Stimulated activated CD8-positive, alpha-beta memory T cell treated with anti-CD3 and anti-CD28 coated beads, Interleukin-15, amount 100 ng/mL, for 4 hours (primary cell): ENCODE measurements at places on chromosomes 6 and 20.

DNA sequence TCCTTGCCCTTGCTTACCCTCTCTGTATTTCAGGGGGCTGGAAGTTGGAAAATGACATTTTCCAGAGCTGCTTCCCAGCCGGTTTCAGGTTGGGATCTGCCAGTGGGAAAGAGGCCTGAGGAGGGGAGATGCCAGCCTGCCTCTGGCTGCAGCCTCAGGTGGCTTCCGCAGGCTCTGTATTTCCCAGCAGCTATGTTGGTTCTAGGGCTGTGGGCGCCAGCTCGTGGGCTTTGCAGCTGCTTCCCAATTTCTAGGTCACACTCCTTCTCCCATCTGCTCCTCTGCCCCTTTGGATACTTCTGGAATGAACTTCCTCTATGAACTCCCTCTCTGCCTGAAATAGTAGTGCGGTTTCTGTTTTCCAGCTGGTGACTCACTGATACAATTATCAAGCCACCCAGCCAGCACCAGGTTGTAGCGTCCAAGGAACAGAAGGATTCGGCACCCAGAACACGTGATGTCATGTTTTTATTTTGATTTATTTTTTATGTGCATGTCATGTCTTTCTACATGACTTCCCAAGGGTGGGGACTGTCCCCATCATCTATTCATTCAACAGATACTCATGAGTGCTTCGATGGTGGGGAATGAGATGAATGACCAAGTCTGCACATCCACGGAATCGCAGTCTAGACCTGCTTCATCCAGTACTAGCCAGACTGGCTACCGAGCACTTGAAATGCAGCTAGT is 38.0 kb downstream of the TGM2 start:
- no peak for DNase-seq

GRCh38 chr6:161374971-161375873 is 101.4 kb upstream of the AGPAT4 start:
- no peak for DNase-seq

DNA sequence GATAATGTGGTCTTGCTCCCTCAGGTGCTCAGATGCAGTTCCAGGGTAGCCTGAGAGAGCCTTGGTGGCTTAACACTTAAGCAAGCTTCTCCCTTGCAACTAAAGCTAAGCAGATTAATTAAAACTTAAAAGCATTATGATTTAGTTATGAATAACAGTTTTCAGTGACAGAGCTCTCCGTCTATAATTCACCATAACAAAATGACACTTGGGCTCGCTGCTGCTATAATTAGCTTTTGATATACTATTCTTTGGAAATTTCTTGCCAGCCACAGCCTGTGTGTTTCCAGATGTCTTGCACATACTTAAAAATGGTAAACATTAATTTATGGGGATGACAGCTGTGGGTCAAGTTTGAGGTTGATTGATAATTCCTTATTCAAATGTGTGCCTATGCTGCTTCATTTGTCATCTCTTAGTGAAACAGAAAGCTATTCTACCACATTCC is 380.5 kb downstream of the TFAP2B start:
- no peak for DNase-seq

DNA sequence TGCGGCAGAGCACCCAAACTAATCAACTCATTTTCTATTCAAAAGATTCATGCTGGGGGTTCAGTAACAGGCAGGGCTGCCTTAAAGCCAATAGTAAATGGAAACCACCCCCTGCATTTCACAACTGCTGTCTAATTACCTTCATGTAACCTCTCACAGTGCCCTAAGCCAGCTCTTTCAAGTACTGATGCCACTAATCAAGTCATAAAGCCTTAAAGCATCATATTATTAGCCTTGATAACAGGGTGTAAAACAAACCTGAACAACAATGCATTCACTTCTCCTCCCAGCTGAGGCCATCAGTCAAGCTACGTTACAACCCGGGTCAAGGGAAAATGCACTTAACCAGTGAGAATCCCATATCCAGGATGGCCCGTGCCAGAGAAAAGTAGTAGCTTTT is 33.0 kb downstream of the TRERF1 start:
- DNase-seq: no peak

DNA sequence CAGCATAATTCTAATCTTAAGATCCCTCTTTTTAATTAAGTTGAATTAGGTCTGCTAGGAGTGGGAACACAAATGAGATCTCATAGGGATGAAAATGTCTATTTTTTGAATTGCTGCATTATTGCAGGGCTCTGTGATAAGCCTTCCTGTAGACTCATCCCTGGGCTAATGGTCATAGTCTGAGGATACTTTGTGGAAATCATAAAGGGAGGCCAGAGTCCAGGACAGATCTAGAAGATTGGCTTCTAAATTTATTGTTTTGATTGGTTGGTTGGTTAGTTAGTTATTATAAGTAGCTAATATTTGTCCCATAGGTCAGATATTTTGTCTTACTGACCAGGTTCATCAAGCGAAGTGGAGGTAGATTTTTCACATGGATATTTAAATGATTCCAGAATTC is 142.3 kb downstream of the AKAP7 start:
- no peak for DNase-seq

DNA sequence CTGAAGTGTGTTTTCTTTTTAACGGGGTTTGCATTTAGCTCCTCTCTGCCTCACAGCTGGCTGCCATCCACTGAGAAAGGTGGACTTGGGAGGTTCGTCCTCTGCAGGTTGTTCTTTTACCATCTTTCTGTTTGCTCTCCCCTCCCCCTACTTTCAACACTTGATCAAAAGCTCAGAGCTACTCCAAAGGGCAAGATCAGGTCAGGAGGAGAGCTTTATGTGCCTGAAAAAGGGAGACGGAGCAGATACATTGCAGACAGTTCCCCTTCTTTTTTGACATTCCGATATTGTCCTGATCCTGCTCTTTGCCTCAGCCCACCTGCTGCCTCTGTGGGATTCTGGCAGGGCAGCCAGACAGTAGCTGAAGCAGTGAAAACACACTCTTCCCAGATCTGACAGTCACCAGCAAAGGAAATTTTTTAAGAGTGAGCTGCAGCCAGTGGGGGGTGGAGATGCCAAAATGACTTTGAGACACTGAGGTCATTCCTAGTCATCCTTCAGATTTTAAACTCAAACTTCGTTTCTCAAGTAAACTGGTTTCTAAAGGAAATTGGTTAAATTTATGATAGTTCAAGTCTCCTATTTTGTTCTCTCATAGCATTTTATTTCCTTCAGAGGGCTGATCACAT is 26.5 kb downstream of the SMLR1 start:
- DNase-seq: no peak

GRCh38 chr20:62856931-62857619 is 4.5 kb downstream of the TCFL5 start:
- no peak for DNase-seq

DNA sequence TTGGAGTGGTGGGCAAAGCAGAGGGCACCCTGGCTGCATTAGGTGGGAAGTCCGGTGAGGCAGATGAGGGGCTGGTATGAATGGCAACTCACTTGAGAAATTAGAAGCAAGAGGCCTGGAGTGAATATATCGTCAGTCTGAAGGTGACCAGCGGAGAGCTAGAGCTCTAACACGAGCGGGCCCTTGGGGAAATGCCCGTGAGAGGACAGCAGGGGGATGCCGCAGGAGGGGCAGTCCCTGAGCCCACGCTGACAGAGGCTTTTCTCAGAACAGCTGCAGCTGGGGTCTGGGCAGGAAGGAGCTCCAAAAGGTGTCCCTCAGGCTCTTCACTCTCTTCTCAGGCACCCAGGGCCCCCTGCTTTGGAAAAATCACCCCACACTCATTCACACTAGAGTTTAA is 32.0 kb upstream of the CD93 start:
- DNase-seq: no peak

- DNase-seq: no peak
These were observed 4.6 kb downstream of the TGM3 start for GRCh38 chr20:2300420-2300819.

DNA sequence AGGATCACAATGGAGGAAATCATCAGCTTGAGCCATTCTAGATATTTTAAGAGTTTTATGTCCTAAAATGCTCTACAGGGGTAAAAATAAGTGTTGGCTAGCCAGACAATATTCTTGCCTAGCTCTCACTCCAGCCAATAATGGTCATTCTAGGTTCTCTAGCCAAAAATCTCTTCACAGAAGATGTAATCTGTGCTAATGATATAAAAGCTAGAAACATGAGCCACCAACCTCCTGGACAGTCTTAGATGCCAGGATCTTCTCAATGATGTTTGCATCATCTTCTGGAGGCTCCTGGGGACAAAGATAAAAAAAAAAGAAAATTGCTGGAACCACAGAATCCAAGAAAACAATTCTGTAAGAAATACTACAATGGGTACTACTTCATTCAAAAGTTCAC is 119.1 kb downstream of the CHD6 start:
- DNase-seq: no peak

DNA sequence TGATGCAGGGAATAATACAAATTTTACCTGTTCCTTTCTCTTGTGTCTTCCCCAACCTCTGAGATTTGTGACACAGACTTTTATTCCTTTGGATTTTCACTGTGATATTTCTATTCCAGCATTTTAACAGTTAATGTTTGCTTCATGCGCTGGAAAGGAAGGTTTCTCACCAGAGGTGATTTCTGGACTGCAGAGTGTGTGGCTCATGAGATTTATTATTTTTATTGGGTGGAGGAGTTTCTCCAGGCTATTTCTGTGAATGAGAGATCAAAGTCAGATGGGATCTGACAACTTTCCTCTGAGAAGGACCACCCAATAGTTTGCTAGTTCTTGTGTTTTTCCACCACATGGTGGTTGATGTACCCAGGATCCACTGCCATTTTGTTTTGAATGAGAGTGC is 377.5 kb downstream of the CDKAL1 start:
- DNase-seq: no peak

GRCh38 chr6:1963596-1963995 is 281.8 kb downstream of the GMDS start:
- DNase-seq: no peak

- no peak for DNase-seq
These were observed 67.2 kb upstream of the TNFRSF21 start for GRCh38 chr6:47376930-47377329.

DNA sequence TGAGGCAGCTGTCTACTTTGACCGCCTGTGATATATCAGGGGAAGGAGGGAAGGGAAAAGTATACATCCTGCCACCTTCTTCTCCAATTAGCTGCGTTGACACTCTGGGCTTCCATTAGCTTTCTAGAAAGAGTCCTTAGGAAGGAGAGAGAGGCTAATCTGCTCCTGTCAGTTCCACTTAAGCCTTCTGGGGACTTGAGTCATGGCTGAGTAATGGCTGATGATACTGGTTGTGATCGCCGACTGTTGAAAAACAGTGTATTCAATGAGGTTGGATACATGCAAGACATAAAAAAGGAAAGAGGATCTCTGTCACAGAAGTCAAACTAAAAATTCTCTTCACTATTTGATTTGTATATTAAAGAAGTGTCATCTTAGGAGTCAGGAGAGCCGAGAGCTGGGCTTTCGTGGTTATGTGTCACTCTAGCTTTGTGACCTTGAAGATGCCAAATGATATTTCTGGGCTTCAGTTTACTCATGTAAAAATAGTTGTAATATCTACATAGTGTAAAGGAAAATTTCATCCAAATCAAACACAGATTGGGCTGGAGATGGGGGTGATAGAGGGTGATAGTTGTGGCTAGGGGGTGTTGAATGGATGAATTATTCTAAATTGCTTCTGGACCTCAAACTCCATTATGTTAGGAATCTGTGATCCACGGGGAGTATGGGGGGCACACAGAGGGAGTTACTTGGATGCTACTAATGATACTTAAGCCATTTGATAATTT is 189.0 kb downstream of the UST start:
- DNase-seq: no peak

DNA sequence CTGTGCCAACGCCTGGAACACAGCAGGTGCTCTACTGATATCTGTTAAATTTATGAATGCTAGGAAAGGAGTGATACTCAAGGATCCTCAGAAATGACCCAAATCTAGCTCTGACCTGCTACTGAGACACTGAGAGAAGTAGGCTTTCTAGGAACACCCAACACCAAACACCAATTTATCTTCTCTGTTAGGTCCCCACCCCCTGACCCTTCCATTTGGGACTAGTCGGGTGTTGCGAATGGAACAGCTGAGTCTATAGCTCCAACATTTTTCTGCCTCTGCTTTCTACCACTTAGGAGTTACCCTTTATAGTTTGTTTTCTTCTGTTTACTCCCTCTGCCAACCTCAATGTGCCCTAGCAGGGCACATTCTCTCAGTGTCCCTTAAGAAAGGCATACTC is 24.0 kb downstream of the CPNE1 start:
- DNase-seq: no peak

- no peak for DNase-seq
These were observed 51.9 kb downstream of the DLL1 start for GRCh38 chr6:170238741-170239565.
